ENCODE measurements at places on chromosomes 13 and 19. TPM values are rescaled to one million over a fixed set of nuclear protein-coding genes. Genes with fewer than 3 reads are reported as not detected.

The ZNF808 gene
- total RNA-seq, result not detected

The ZNF790 gene
- 10.8 TPM for total RNA-seq

The OR7D2 gene
- not detected for total RNA-seq

The RDH8 gene
- total RNA-seq, result not detected

The KLK3 gene
- total RNA-seq, result not detected

The KASH5 gene
- not detected for total RNA-seq

The KLK12 gene
- not detected for total RNA-seq

The CALR gene
- total RNA-seq, result 718 TPM

The GJB6 gene
- total RNA-seq, result not detected

The FPR1 gene
- not detected for total RNA-seq

The SIGLEC5 gene
- not detected for total RNA-seq

GRCh38 chr19:5953680-5954213 is 24.2 kb downstream of the RANBP3 start:
- DNase-seq, result no peak
- H3K4me3 ChIP-seq, result no peak overlapping the region
- H3K4me1 ChIP-seq, result peaks cover 15% of the 10 kb centered on the region
- H3K27ac ChIP-seq, result no peak overlapping the region
- H3K36me3 ChIP-seq, result peaks cover 18% of the 10 kb centered on the region

DNA sequence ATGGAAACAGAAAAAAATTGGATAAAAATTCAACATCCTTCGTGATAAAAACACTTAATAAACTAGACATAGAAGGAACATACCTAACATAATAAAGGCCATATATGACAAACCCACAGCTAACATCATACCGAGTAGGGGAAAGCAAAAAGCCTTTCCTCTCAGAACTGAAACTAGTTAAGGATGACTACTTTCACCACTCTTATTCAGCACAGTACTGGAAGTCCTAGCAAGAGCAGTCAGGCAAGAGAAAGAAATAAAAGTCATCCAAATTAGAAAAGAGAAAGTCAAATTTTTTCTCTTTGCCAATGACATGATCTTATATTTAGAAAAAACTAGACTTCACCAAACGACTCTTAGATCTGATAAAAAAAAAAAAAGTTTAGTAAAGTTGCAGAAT is 25.8 kb upstream of the SLC7A9 start:
- DNase-seq, result no peak
- no peaks in the 10 kb centered on the region for H3K27me3 ChIP-seq

DNA sequence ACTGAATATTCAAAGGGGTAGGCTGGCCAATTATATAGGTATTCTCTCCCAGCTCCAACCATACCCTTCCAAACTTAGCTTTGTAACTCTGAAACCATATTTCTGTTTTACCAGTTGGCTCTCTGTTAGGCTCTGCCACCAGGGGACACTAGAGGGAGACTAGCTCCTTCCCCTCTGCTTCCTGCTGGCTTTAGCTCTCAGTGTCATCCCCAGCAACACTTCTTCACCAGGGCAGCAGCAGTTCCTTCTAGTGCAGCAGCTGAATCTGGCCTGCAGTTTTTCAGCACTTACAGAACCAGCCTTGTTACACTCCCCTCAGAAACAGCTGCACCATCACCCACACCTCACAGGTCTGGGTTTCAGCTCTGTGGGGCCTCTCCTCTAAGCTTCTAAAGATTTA is 51.0 kb upstream of the DOCK9 start:
- H3K36me3 ChIP-seq, result no peaks in the 10 kb centered on the region
- peaks cover 1% of the 10 kb centered on the region for H3K4me1 ChIP-seq
- no peak for DNase-seq
- no peak overlapping the region for H3K4me3 ChIP-seq

DNA sequence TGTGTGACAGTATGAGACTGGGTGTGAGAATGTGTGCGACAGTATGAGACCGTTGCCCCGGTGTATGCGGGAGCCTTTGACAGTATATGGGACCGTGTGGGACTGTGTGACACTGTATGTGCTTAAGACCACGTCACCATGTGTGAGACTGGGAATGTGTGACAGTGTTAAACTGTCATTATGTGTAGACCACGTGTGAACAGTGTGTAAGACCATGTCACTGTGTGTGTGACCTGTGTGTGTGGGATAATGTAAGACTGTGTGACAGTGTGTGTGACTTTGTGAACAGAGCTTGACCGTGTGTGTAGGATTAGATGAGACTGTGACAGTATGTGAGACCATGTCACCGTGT is 549 bp downstream of the ZNF583 start:
- H3K27me3 ChIP-seq, result no peaks in the 10 kb centered on the region
- peaks cover 16% of the 10 kb centered on the region for H3K36me3 ChIP-seq
- no peak for DNase-seq
- peak overlapping the region; percentile 42 for H3K27ac ChIP-seq

GRCh38 chr19:2680808-2681207 is 21.7 kb downstream of the GNG7 start:
- peaks cover 5% of the 10 kb centered on the region for H3K36me3 ChIP-seq
- H3K27me3 ChIP-seq, result peaks cover 19% of the 10 kb centered on the region
- no peaks in the 10 kb centered on the region for H3K4me1 ChIP-seq
- no peak overlapping the region for H3K27ac ChIP-seq
- H3K4me3 ChIP-seq, result no peak overlapping the region

DNA sequence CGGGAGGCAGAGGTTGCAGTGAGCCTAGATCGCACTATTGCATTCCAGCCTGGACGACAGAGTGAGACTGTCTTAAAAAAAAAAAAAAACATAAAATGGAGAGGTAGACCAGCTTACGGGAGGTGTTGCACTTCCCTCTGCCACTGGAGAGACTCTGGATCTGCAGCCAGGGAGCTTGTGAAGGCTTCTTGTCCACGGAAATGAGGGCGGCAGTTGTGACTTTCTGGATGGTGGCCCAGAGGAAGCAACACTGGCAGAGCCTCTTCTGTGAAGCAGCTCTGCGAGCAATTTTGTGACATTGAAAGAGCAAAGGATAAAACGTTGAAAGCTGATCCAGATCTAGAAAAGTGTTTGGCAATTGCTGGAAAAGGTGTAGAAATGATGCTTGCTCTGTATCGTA is 10.4 kb downstream of the SPINT2 start:
- H3K27me3 ChIP-seq, result no peaks in the 10 kb centered on the region
- DNase-seq, result no peak
- H3K4me1 ChIP-seq, result peaks cover 67% of the 10 kb centered on the region
- no peak overlapping the region for H3K27ac ChIP-seq
- H3K36me3 ChIP-seq, result peaks cover 84% of the 10 kb centered on the region
- no peak overlapping the region for H3K4me3 ChIP-seq

GRCh38 chr13:34577051-34577450 is 365.0 kb upstream of the NBEA start:
- peaks cover 12% of the 10 kb centered on the region for H3K4me1 ChIP-seq
- no peak for DNase-seq
- H3K36me3 ChIP-seq, result no peaks in the 10 kb centered on the region
- no peaks in the 10 kb centered on the region for H3K27me3 ChIP-seq
- H3K27ac ChIP-seq, result no peak overlapping the region

- H3K4me1 ChIP-seq, result peaks cover 4% of the 10 kb centered on the region
- no peak for DNase-seq
- no peaks in the 10 kb centered on the region for H3K36me3 ChIP-seq
Measured at GRCh38 chr13:25887962-25888655, 163.7 kb downstream of the SHISA2 start.

GRCh38 chr19:2602391-2603181 is 99.9 kb downstream of the GNG7 start:
- H3K36me3 ChIP-seq, result no peaks in the 10 kb centered on the region
- H3K4me1 ChIP-seq, result peaks cover 10% of the 10 kb centered on the region
- no peaks in the 10 kb centered on the region for H3K27me3 ChIP-seq
- H3K4me3 ChIP-seq, result peak overlapping the region; percentile 18
- no peak overlapping the region for H3K27ac ChIP-seq
- DNase-seq, result peak; percentile 47

- H3K4me3 ChIP-seq, result peak within 1 kb of the TSS; percentile 55
- no peak for DNase-seq
- H3K27ac ChIP-seq, result no peak within 1 kb of the TSS
- H3K36me3 ChIP-seq, result no peaks in the 10 kb centered on the region
- peaks cover 74% of the 10 kb centered on the region for H3K27me3 ChIP-seq
- no peaks in the 10 kb centered on the region for H3K4me1 ChIP-seq
Measured at GRCh38 chr13:26759907-26760831, at the start of gene GPR12. Gene GPR12 (minus strand): TSS chr13:26760786. CDS start chr13:26759827, 959 bp downstream.

- no peak overlapping the region for H3K27ac ChIP-seq
- no peaks in the 10 kb centered on the region for H3K4me1 ChIP-seq
- no peaks in the 10 kb centered on the region for H3K36me3 ChIP-seq
- no peak overlapping the region for H3K4me3 ChIP-seq
- no peak for DNase-seq
Measured at GRCh38 chr13:30038884-30039283, 188.5 kb upstream of the UBL3 start.

DNA sequence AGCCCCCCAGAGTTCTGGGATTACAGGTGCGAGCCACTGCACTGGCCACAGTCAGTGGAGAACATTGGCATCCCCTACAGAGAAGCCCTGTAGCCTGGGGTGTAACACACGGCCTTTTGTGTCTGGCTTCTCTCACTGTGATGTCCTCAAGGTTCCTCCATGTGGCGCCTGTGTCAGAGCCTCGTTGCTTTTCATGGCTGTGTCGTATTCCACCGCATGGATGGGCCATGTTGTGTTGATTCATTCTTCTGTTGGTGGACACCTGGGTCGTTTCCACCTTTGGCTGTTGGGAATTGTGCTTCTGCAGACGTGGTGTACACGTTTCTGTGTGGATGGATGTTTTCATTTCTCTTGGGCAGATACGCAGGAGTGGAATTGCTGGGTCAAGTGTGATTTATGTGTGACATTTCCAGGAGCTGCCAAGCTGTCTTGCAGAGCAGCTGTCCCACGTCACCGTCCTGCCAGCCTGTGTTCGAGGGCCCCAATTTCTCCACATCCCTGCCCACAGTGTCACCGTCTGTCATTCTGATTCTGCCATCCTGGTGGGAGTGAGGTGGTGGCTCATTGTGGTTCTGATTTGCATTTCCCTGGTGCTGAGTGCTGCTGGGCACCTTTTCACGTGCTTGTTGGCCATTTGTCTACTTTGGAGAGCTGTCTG is 59.4 kb downstream of the KDM4B start:
- no peak overlapping the region for H3K27ac ChIP-seq
- no peaks in the 10 kb centered on the region for H3K4me1 ChIP-seq
- no peaks in the 10 kb centered on the region for H3K36me3 ChIP-seq
- no peaks in the 10 kb centered on the region for H3K27me3 ChIP-seq
- DNase-seq, result no peak

DNA sequence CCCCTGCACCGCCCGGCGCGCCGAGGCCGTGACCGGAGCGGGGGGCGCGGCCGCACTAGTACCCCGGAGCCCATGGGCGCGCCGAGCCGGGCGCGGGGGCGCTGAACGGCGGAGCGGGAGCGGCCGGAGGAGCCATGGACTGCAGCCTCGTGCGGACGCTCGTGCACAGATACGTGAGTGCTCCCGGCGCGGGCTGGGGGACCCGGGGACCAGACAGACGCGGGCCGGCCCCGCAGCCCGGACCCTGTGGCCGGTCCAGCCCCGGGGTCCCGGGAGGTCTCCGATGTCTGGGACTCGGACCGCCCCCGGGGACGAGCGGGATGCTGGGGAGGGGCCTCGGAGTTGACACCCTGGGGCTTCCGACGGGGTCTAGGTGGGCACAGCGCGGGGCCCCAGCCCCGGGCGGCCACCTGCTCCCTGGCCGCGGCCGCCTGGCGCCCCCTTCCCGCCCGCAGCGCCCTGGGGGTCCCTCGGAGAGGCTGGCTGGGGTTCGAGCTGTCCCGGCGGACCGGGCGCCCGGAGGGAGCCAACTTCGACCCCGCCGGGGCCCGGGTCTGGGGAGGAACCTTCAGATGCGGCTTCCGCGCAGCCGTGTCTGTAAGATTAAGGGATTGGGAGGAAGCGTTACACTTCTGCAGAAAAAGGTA is 568 bp downstream of the ATP11A start:
- no peaks in the 10 kb centered on the region for H3K27me3 ChIP-seq
- H3K27ac ChIP-seq, result peak overlapping the region; percentile 58
- peaks cover 26% of the 10 kb centered on the region for H3K36me3 ChIP-seq
- peak overlapping the region; percentile 62 for H3K4me3 ChIP-seq

DNA sequence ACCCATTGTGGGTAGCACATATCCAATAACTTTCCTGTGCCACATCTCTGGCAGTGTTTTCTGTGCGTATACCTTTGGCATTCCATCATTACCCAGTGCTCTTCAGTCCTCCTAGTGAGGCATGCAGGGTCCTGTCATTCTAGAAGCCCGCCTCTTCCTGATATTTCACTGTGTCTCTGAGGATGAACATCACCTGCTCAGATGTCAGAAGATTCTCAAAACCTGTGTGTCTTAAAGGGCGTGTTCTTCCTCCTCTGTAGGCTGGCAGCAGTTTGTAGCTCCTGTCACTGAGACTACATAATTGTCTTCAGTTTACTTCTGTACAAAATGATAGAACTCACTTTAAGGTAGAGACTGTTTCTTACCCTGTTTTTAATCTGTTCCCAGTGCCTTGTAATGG is 56.9 kb upstream of the TEX29 start:
- H3K27ac ChIP-seq, result no peak overlapping the region
- H3K36me3 ChIP-seq, result no peaks in the 10 kb centered on the region
- no peaks in the 10 kb centered on the region for H3K27me3 ChIP-seq
- H3K4me1 ChIP-seq, result no peaks in the 10 kb centered on the region
- H3K4me3 ChIP-seq, result no peak overlapping the region
- DNase-seq, result no peak

- no peak overlapping the region for H3K27ac ChIP-seq
- no peak overlapping the region for H3K4me3 ChIP-seq
- H3K36me3 ChIP-seq, result peaks cover 10% of the 10 kb centered on the region
- no peaks in the 10 kb centered on the region for H3K27me3 ChIP-seq
- H3K4me1 ChIP-seq, result peaks cover 19% of the 10 kb centered on the region
Measured at GRCh38 chr13:98556142-98556816, 20.6 kb downstream of the STK24 start.

DNA sequence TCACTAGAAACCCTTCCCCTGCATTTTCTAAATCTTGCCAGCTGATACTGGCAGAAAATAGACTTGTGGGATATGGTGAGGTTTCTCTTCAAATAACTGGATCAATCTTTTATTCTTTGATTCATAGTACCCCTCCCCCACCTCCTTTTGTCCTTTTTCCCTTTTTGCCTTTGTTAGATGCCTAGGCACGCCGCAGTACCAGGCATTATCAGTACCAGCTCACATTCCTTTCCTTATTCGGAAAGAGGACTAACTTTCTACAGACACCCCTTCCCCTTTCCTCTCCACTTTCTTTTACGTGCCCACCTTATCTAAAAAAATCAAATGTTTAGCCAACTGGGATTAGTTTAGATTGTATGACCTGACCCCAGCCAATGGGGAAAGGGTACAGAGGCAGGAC is 226.4 kb downstream of the MTUS2 start:
- H3K27me3 ChIP-seq, result no peaks in the 10 kb centered on the region
- no peak for DNase-seq
- H3K27ac ChIP-seq, result no peak overlapping the region
- no peaks in the 10 kb centered on the region for H3K4me1 ChIP-seq

DNA sequence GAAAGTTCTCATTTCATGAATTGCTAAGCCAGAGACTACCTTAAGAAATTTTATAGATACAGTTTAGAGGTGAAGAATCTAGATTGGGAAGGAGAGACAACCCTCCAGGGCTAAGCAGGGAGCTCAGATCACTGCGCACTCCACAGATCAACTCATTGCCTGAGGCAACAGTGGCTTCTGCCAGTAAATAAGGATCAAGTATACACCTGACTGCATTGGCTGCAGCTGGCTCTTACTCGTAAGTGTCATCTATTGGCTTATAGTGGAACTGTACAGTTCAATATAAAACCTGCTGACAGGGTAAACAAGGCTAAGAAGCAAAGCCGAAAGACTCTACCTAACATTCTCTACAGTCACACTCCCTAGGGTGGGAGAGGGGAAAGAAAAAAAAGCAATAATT is 18.0 kb upstream of the C1QTNF9B start:
- H3K4me3 ChIP-seq, result no peak overlapping the region
- H3K36me3 ChIP-seq, result no peaks in the 10 kb centered on the region
- no peak overlapping the region for H3K27ac ChIP-seq
- peaks cover 18% of the 10 kb centered on the region for H3K4me1 ChIP-seq
- no peaks in the 10 kb centered on the region for H3K27me3 ChIP-seq
